ENCODE measurements at places on chromosomes 7 and 10.

- DNase-seq, result peak; percentile 88
Measured at GRCh38 chr7:66920769-66921395, at the start of gene TMEM248. Gene TMEM248 (plus strand): TSS chr7:66921225. CDS start chr7:66941866, 20,641 bp downstream.

DNA sequence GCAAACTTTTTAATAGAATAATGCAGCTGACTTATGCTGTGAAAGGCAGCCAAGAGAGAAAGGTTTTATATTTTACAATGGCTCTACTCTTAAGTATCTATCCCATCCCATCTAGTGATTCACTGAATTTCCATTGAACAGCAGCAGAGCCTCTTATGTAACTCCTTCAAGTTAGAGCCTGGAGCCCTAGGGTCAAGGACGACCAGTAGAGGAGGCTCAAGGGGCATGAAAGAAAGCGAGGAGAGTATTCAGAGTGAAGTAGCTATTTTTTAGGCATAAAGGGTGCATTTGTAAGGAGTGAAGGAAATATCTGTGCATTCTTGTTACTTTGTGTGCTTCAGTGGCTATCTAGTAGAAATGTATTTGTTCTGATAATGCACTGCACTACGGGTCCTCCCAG is 180.2 kb upstream of the TPK1 start:
- no peak for DNase-seq

DNA sequence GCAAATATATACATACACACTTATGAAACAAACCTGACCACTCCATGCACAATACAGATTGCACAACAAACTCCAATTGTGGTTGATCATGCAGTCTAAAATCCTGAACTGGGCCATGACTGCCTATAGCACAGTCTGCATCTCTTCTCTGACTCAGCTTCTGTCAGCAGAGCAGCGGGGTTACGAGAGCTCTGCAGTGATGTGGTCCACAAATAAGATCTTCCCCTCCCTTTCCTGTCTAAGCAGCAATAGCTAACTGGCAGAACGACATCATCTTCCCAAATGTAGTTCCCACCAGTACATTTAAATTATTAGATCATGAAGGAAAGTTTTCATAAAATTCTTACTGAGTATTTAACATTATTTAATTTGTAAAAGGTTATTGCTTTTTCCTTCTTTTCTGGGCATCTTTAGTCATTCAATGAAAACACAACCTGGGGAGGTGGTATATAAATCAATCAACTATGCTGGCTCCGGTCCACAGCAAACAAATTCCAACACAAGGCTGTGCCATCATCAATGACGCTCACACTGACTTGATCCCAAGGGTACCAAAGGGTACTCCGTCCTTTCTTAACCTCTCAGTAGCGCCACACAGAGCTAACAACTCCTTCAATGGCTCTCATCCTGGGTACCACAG is 17.1 kb downstream of the ARHGAP21 start:
- peak; percentile 54 for DNase-seq

DNA sequence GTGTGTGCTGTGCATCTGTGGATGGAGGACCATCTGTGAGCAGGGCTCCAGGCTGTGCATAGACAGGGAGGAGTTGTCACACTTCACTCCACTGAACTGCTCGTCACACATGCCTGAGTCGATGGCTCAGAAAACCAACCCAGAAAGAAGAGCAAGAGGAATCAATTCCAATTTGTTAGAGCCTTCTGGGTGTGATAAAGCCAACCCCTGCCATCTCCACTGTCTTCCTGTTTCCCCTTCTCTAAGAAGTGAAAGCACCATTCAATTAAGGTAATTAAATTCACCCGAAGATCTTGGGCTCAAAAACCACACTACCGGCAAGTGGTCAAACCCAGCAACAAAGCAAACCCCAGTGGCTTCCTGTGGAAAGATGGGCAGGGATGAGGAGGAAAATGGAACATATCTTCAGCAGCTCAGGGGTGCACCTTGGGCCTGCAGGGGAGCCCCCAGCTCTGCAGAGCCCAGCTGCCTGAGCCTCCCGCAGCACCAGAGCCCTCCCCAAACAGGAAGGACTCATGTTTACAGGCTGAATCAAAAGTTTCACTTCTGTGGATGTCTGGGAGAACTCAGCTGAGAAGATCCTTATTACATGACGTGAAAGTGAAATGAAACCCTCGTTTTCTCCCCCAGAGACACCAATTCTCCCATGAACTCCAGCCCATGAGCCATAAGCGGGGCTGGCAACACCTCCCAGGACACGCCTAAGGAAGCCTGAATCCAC is 10.9 kb downstream of the C10orf71 start:
- DNase-seq, result no peak

GRCh38 chr10:23067939-23068775 is 27.2 kb upstream of the MSRB2 start:
- DNase-seq, result peak; percentile 76

DNA sequence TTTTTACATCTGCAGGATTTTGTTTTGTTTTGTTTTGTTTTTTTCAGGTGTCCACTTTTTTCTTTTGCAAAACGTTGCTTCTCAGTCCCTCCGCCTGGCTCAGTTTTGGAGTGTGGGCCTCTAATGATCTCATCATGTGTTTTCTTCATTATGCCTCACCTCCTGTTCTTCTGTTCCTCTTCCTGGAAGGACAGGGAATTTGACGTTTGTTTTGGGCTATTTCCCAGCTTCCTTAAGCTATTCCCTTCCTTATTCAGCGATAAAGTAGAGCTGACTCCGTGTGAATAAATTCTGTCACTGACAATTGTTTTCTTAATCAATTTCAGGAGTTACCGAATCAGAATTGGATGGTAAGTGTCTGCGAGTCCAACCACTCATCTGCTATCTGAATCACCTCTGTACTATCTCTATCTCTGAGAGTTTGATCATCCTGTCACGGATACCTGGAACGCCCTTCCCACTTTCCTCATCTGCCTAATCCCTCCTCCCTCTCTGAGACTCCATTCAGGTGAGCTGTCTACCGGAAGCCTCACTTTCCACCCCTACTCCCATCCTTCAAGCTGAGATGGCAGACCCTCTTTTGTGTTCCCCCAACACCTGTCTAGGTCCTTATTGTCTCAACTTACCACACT is 218.4 kb downstream of the GATA3 start:
- DNase-seq, result no peak

GRCh38 chr10:24984906-24985305 is 31.1 kb downstream of the ENKUR start:
- peak; percentile 83 for DNase-seq

DNA sequence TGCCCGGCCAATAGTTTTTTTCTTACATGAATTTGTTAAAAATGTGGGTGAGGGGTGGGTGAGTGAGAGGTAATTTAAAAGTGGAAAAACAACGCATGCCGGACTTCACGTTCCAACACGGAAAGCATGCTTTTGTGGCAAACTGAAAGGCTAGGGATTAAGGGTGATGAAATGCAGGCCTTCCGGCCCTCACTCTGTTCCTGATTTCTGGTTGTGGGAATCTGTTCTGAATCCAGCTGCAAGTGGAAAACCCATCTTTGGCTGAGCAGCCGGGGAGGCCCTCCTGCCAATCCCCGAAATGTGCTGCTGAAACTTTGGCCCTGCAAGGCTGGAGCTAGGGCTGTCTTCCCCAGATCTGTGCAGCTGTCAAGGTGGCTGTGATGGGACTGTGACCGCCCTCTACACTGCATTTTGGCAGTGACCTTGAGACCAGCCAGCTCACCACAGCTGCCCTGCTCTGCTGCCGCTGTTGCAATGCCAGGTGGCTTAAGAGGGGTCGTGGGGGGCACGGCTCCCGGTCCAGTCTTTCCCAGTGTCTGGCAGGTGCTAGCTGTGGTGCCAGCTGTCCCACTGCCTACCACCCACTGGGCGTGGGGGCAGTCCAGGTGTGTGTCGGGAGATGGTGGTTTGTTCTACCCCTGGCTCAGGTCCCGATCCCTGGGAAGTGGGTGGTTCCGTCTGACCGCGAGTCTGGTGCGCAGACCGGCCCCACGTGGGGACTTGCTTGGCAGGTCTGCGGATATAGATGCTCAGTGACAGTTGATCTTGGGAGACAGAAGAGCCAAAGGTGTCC is 39.0 kb downstream of the TET1 start:
- DNase-seq, result peak; percentile 85

All from muscle of back (tissue), 13 donors.